ENCODE measurements at places on chromosomes 11 and 22.

DNA sequence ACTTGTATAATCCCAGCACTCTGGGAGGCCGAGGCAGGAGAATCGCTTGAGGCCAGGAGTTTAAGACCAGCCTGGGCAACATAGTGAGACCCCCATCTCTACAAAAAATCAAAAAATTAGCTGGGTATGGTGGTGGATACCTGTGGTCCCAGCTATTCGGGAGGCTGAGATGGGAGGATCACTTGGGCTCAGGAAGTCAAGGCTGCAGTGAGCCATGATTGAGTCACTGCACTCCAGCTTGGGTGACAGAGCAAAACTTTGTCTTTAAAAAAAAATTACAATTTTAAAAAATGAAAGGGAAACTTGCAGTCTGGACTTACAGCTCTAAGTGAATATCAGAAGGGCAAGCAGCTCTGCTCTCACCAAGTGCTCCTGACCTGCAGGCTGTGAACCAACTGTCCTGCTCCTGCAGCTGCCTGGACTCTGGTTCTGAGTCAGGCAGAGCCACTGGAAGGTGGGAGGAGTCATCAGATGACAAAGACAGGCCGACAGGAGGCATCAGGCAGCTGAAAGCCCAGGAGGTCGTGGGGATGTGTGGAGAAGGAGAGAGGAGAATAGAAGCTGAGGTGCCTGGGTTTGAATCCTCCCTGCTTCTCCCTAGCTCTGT is 9.6 kb downstream of the SMTNL1 start:
- DNase-seq, result peak; percentile 65

DNA sequence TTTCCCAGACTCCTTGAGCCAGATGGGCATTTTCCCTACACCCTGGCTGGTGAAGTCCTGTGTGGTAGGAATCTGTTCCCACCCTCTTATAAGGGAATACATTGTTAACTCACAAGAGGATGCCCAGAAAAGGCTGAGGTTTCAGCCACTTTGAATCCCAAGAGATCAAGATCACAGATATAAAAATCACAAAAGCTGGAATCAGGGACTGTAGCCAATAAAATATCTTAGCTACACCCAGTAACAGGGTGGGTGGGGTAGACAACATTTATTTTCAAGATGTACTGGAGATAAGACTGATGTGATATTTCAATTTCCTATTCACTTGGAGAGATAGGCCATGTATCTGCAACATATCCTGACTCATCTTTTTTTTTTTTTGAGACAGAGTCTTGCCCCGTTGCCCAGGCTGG is 50.3 kb downstream of the COPB1 start:
- DNase-seq, result peak; percentile 54

DNA sequence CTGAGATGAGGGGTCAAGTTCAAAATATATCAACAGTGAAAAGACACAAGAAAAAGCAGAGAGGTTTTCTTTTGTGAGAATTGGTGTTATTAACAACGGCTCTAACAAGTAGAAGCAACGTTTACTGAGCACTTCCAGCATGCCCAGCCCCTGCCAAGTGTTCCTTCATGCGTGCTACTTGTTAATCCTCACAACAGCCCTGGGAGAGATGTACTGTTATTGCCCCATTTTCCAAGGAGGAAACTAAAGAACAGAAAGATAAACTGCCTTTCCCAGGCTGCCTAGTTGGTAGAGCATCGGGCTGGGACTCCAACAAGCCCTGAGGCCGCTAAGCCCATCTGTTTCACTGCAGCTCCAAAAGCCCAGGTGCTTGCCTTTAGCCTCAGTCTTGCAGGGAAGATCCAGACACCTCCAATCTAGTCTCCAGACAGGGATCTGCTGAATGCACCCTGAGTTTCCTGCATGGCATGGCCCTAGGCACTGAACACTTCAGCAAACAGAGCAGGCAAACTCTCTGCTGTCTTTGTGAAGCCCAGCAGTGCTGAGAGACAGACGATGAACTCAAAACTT is 25.5 kb downstream of the SPATA19 start:
- DNase-seq, result no peak

GRCh38 chr11:60377401-60378136 is 763 bp upstream of the MS4A7 start:
- DNase-seq, result no peak

DNA sequence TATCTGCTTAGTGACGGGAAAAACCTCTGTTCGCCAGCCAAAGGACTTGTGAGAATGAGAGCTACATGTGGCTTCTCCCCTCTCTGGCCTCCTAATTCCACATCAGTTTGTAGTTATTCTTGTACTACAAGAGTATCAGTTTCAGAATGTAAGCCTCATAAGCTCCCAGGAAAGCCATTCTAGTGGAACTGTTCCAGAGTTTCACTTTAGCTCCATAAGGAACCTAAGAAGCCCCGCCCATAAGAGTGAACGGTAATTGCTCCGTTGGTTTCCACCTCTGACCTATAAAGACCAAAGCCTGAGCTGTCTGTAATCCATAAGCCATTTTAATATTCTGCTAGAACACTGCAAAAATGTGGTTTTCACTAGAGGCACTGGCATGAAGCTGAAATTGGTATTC is 53.0 kb downstream of the SIK3 start:
- peak; percentile 48 for DNase-seq

DNA sequence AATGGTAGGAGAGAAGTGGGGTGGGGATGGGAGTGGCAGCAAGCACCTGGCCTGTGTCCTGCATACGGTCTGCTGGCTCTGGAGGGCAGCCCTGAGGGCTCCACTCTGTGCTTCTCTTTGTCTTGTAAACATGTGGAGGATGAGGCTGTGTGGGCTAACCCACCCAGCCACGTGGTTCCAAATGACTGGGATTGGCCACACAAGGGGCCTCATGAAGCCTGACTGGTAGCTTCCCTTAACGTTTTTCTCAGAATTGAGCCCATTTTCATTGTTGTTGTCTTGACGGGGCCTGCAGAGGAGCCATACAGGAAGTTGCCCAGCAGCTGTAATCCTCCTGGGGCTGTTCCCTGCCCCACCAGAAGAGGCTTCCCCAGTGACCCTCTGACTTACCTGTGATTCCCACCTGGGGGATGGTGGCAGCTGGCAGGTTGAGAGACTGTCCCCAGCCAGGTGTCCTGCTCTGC is 18.0 kb downstream of the DERL3 start:
- no peak for DNase-seq

DNA sequence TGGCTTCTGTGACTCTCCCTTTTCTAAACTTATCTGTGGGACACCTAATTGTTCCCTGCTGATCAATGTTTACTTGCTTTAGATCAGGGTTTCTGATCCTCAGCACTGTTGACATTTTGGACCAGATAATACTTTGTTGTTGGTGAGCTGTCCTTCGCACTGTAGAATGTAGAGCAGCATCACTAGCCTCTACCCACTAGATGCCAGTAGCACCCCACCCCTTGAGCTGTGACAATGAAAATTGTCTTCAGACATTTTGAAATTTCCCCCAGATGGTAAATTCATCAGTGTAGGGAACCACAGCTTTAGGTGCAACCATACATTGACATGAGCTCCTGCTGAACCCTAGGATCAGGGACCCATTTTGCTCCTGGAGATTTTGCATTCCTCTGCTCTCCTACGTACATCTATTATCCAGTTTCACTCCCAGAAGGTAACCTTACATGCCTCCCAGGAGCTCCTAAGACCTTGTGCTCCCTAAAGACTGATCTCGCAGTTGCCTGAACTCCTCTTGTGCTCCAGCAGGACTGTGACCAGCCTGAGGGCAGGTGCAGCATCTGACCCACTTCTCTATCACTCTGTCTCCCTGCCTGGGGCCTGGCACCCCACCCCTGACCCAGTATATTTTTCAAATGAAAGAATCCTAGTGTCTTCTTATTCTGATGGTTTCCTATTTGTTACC is 107.8 kb downstream of the FAR1 start:
- peak; percentile 1 for DNase-seq

DNA sequence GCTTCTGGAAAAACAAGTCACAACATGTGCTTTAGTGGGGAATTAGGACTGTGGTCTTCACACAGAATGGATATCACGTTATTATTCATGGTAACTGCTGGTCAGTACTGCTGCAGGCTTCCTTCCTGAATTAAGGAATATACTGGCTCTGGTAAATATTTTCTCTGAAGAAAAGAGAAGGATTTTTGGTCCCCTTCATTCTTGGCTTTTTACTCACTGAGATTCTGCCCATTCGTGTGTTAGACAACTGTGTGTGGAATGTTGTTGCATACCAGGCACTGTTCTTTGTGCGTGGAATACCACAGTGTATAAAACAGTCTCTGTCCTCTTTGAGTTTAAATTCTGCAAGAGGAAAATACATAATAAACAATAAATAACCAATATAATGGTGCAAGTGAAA is 80.3 kb downstream of the ALX4 start:
- DNase-seq, result peak; percentile 79

GRCh38 chr22:24954856-24955255 is 2.3 kb downstream of the KIAA1671 start:
- DNase-seq, result no peak

DNA sequence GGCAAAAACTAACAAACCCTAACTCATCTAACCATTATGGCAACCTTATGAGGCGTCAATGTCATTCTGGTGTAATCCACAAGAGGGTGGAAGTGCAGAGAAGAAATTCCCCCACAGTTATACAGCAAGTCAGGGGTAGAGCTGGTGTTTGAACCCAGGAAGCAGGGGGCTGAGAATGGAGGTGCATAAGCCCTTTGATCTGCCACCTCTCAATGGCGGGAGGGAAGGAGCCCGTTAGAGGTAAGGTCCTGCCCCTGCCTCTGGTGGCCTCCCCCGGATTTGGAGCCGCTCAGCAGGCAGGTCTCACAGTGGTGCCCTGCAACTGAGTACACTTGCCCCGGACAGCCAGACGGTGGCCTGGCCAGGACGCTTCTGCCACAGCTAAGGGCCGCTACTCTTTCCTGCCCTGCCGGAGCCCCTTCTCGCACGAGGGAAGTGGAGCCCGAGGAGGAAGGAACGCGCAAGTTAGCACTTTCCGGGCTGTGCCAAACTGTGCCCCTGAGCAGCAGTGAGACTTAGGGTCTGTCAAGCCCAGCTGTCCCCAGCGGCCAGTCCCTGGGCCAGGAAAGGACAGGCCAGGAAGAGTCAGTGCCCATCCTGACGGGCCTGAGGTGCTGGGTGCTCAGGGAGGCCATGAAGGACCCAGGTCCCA is 1.1 kb downstream of the FXYD2 start:
- DNase-seq, result no peak

DNA sequence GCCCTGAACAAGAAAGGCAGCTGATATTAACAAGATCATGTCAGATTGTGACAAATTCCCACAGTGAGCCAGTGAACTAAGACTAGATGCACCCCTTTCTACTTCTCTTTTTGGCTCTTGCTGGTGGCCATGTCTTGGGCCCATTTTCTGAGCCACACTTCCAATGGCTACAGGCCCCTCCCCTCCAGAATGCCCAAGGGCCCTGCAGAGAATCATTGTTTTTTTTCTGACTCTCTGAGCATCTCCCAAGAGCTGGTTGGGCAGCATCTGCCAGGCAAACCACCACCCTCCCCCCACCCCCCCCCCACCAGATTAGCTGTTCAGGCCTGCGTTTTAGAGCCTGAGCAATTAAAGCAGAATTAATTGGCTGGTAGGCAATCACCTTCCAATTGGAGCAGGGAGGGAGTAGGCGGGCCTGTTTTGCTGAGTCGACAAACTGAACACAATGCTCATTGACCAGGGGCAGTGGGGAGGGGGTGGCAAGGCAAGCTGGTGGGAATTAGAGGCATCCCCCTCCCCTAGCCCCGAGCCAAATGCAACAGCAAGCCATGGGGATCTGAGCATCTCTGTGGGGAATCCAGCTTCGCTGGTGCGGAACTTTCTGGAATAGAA is 541.4 kb downstream of the MN1 start:
- DNase-seq, result no peak

DNA sequence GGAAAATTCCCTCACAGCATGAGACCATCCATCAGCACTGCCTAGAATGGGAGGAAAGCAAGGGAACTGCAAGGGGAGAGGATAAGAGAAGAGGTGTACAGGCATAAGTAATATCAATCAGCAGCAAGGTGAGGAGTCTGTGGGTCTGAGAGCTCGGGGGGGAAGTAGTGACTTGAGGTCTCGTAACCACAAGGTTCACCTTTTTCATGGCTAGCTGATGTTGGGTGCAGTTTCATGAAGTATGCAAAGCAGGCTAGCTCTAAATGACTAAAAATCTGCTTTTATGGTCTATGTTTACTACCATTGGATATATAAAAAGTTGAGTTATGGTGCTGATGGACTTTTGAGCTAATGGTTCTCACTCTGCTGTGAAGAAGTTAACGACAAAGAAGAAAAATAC is 35.8 kb downstream of the OR4C6 start:
- DNase-seq, result no peak

GRCh38 chr11:10592331-10592730 is 23.9 kb upstream of the LYVE1 start:
- peak; percentile 95 for DNase-seq

- no peak for DNase-seq
These were observed 5.6 kb downstream of the DUSP18 start for GRCh38 chr22:30662040-30662439.

DNA sequence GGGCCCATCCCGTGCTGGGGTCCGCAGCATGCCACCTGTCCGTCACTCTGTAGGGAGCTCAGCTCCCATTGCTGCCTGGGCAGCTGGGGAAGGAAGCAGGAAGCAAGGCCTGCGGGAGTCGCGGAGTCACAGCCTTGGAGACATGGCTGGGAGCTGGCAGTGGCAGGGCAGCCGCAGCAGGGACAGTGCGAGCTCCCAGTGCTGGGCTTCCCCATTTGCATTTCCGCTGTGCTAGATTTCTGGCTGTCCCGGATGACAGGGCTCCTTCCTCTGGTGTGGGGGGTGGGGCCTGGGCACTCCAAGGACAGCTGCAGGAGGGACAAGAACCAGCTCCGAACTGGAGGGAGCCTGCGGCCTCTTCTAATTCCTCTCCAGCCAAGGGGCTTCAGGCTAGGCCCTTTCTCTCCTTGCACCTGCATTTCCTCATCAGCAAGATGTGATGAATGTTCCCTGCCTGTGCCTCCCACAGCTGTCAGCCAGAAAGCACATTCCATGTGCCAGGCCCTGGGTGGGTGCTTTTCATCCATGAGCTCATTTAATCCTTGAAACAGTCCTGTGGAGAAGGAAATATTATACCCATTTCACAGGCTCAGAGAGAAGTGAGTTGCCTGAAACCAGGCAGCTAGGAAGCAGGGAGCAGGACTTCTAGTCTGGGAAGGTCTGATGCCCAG is 48.0 kb downstream of the MYO7A start:
- DNase-seq, result peak; percentile 25

- no peak for DNase-seq
These were observed 91.5 kb upstream of the PRDM11 start for GRCh38 chr11:45054956-45055355.

All from EH (cell line).